ENCODE measurements at places on chromosomes 3 and 15.

GRCh38 chr15:64580696-64581407 lies 120.5 kb downstream of the ZNF609 start:
- no peak for DNase-seq

DNA sequence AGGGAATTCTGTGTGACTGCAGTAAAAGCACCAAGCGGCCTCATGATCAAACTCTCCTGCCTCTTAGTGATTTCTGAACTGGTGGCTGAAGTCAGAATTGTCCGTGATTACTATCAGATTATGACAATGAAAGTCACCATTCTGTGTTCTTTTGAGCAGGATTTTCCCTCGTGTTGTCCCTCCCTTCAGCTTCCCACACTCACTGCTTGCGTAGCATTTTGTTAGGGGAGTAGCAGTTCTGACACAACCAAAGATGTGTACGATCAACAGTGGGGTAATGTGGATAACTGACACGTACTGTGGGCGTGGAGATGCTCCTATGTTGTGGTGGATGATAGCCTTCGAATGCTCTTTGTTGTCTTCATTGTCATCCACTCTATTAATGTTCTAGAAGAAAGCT lies 67.8 kb upstream of the ICE2 start:
- no peak for DNase-seq

DNA sequence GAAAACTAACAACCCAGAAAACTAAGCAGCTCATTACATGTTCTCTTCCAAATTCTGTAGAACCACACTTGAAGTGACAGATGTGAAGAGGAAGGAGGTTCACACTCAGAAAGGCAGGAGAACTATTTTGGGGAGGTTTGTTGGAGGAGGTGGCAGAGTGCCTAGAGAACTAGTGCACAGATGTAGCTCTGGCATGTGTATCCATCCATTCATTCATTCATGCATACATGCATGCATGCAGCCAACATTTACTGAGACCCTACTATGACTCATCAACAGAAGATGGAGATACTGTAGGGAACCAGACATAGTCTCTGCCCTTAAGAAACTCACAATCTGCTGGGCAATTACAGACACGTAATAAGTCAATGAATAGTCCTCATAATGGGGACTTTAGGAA lies 116.7 kb downstream of the ERC2 start:
- DNase-seq, result no peak

DNA sequence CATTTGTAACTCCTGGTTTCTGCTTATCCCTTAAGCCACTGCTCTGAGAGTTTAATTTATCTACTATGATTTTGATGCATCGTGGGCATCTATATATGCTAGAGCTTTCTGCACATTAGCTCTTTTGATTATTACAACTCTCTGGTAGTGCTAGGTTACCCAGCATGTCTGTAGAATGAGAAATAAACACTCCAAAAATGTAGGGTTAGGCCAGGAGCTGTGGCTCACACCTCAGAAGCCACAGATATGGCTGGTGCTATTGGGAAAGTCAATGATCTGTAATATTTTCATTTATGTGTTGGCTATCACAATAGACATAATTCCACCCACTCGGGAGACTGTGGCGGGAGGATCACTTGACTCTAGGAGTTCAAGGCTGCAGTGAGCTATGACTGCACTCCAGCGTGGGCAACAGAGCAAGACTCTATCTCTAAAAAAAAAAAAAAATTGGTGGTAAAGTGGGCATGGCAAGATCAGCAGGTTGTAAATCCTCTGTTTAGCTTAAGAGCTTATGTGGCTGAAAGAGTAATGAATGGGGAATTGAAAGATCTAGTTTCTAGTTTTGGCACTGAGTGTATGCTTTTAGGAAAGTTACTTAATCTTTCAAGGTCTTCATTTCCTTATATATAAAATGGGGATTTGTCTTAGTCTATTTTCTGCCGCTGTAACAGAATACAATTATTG lies 6.3 kb downstream of the TIGIT start:
- DNase-seq, result no peak
